Spinal cord (tissue), 10 donors: ENCODE measurements at places on chromosomes 16 and 17. TPM values are rescaled to one million over a fixed set of nuclear protein-coding genes. Genes with fewer than 3 reads are reported as not detected.

Gene MT1A
- not detected for total RNA-seq

Gene PIRT
- total RNA-seq, result 58.0 TPM

Gene CMTM2
- total RNA-seq, result 0.33 TPM

Gene MT1M
- total RNA-seq, result 4.0 TPM

Gene CCDC200
- total RNA-seq, result not detected

Gene NEURL4
- total RNA-seq, result 28.6 TPM

Gene CCDC78
- 7.5 TPM for total RNA-seq

Gene C17orf113
- 3.1 TPM for total RNA-seq

DNA sequence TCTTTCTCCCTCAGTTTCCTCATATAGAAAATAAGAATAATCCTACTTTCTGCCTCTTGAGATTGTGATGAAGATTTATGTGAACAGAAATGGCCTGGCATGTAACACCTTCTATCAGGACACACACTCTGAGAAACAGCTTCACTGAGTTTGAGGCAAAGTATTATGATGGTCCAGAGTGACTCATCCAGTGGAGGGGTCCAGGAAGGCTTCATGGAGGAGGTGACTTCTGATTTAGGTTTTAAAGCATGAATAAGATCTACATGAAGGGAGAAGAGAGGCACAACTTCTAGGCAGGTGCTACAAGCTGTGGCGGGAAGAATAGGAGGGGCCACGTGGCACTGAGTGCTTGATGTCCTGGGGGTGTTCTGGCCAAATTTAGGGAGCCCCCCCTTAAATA, 124.4 kb upstream of the SDK2 start:
- no peak for DNase-seq

GRCh38 chr17:82933911-82934310, 94.1 kb upstream of the ZNF750 start:
- no peak for DNase-seq

DNA sequence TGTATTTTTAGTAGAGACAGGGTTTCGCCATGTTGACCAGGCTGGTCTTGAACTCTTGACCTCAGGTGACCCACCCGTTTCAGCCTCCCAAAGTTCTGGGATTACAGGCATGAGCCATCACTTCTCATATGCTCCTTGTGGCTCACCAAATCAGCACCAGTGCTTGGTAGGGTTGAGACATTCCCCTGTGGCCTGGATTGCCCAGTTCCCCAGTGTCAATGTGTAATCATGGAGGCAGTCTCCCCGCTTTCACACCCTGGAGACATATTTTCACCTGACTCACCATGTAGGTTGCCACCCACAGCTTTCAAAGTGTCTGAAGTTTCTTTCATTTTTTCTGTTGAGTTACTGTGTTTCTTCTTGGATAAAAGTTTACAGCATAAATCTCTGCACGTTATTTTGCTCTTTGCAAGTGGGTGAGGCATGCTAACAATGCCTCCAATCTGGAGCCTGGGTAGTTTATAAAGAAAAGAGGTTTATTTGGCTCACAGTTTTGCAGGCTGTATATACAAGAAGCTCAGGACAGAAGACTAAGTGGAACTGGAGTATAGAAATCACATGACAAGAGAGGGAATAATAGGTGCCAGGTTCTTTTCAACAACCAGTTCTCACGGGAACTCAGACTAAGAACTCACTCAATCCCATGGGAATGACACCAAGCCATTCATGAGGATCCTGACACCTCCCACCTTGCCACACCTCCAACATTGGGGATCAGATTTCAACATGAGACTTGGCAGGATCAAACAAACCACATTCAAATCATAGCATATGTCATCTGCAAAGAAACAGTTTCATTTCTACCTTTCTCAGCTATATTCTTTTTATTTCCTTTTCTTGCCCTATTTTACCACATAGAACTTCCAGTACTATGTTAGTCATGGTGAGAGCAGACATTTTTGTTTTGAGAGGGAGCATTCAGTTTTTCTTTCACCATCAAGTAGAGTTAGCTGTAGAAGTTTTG, 113.2 kb downstream of the PHKB start:
- DNase-seq, result no peak

- DNase-seq, result no peak
Measured at GRCh38 chr16:56824804-56825203, 40.2 kb upstream of the SLC12A3 start.

DNA sequence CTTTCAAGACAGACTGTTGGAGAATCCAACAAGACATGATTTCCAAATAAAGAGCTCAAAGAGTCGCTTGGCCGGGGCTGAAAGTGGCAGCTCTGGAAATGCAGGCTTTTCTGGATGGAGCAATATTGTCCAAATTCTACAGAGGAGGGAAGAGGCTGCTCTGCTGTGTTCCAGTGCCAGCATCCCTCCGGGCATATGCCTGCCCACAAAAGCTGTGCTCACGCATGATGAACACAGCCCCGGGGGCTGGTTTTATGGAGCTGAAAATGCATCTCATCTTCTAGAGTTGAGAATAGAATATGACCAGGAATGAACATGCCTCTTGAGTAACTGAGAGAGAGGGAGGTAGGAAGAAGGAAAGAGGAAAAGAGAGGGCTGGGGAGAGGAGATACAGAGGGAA, 74.7 kb upstream of the TOX3 start:
- no peak for DNase-seq

DNA sequence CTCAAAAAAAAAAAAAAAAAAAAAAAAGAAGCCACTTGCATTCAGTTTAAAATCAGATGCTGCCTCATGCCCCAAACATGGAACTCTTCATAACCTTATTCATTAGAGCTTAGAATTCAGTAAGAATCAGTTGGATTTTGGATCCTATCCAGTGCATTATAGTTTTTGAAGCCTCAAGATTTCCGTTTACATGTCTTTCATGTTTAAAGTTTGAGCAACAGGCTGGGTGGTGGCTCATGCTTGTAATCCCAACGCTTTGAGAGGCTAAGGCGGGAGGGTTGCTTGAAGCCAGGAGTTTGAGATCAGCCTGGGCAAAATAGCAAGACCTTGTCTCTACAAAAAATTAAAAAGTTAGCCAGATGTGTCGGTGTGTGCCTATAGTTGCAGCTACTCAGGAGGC, 55.0 kb downstream of the SNTB2 start:
- DNase-seq, result no peak

DNA sequence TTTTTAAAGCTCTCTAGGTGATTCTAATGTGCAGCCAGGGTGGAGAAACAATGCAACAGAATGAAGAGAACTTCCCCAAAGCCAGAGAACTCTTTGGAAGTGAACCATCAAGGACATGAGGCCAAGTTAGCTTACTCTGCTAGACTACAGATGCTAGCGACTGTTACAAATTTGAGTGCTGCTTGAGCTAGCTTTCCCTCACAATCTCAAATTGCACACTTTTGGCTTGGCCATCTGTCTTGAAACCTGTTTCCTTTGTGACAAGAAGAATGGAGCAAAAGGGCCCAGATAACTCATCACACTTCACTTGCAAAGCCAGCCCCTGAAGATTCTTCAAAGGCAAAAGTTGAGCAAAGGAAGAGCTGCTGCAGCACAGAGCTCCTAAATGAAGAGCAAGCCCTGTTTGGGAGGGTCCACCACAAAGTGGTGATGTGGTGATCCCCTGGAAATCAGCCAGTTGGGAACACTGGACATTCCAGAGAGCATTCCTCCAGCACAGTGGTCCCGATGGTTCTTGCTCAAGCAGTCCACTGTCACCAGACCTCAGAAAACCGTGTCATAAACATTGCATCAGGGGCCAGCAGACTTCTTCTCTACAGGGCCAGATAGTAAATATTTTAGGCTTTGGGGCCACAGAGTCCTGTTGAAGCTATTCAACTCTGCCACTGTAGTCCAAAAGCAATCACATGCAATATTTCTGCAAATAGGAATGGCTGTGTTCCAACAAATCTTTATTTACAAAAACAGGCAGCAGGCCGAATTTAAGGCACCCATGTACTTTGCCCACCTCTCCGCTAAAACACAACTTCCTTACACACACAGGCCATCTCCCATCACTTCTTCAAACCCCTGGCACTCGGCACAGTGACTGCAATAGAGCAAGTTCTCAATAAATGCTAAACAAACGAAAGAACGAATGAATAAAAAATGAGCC, 21.2 kb downstream of the SLC39A11 start:
- DNase-seq, result peak; percentile 49

DNA sequence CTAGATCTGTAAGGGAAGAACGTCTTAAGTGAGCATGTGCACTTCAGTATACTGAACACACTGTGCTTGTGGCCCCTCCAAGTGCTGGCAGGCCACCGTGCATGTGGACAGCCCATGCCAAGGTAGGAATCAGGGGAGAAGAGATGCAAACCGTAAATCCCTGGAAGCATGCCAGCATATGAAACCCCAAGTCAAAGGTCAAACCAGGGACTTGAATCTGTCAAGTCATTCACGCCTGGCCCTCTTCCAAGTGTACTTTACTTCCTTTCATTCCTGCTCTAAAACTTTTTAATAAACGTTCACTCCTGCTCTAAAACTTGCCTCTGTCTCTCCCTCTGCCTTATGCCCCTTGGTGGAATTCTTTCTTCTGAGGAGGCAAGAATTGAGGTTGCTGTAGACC, 2.8 kb upstream of the ATXN2L start:
- no peak for DNase-seq

DNA sequence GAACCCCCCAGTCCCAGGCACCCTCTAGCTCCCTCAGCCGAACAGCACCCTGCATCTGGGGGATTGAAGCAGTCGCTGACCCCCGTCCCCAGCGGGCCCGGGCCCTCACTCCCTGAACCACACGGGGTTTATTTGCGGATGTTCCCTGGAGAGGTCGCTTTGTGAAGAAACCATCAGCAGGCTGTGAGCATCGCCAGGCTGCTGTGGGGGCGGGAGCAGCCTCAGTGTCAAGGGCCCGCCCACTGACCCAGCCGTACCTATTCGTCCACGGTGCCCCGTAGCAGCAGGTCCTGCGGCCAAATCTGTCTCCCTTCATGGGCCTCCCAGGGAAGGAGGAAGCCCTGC, 6.4 kb upstream of the RAB40C start:
- no peak for DNase-seq

- DNase-seq, result peak; percentile 82
Measured at GRCh38 chr17:50177983-50178834, 12.4 kb downstream of the SGCA start.

GRCh38 chr16:80570106-80570478, 29.3 kb downstream of the DYNLRB2 start:
- no peak for DNase-seq

DNA sequence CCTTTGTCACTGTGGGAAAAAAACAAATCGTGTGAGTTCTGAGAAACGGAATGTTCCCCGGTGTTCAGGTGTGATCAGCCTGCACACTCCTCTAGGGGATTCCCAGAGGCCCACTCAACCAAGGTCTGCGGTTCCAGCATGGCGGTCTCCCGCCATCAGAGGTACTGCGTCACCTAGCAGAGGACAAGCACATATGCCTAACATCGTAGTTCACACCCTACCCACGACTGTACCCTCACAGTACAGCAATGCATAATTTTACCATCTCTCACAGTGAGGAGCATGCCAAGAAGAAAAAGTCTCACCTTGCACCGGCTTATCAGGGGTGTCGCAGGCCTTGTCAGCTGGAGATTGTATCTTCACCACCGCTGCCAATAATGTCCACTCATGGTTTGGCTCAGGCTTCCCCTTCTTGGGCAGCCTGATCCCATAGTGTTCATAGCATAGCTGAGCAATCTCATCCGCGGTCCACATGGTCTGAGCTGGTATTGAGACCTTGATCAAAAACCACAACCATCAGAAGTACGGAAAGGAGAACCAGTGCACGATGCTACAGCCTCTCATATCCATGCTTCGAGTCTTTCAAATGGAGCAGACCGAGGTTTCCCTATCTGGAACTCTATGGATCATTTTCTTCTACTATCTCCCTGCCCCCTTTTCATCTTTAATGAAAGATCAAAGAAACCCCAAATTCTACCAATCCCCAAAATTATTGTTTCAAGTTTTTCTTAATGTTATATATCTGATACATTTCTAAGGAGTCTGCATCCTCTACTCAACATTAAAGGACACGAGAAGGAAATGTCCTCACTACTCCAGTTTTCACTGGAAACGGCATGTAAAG, 2.5 kb downstream of the ADAT1 start:
- no peak for DNase-seq

DNA sequence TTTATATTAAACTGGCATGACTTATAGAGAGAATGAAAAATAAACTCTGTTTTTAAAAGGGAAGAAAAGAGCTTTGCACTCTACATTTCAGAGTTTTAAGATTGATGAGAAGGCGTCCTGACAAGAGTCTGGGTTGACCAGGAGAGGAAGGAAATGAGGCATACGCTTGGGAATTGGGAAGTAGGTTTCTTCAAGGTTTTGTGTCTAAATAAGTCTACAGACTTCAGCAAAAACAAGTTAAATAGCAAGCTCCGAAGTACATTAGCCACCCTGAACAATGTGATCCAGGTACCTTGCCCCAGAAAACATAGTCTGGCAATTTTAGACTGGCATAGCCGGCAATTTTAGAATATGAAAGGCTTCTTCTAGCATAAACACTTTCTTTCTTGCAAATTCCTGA, 28.5 kb upstream of the CCDC182 start:
- DNase-seq, result no peak

- no peak for DNase-seq
Measured at GRCh38 chr16:66070140-66070917, 296.2 kb upstream of the CDH5 start.
